ENCODE measurements at places on chromosomes 5 and 9. TPM values are rescaled to one million over a fixed set of nuclear protein-coding genes. Genes with fewer than 3 reads are reported as not detected.

Gene SLC46A2
- not detected for total RNA-seq

Gene ABO
- total RNA-seq, result 1.3 TPM

Gene MPDZ
- total RNA-seq, result 57.1 TPM

Gene BTNL8
- total RNA-seq, result 0.34 TPM

Gene ZFP2
- total RNA-seq, result 3.5 TPM

Gene CERCAM
- total RNA-seq, result 34.7 TPM

Gene MARCHF11
- not detected for total RNA-seq

Gene CDH9
- total RNA-seq, result not detected

Gene FAM200C
- total RNA-seq, result 5.1 TPM

Gene ARHGEF39
- 2.2 TPM for total RNA-seq

Gene ADAMTS6
- 2.9 TPM for total RNA-seq

Gene SSBP2
- total RNA-seq, result 80.4 TPM

Gene CCNH
- total RNA-seq, result 179 TPM

Gene IFNA13
- total RNA-seq, result not detected

Gene UIMC1
- 28.8 TPM for total RNA-seq

Gene HINT2
- 32.6 TPM for total RNA-seq

Gene GABRA1
- not detected for total RNA-seq

Gene WDR31
- 2.3 TPM for total RNA-seq

Gene NRG2
- 7.7 TPM for total RNA-seq

Gene PTPRD
- total RNA-seq, result 14.8 TPM

Gene CTXN3
- not detected for total RNA-seq

Gene ZNF474
- not detected for total RNA-seq

Gene ANKRD33B
- total RNA-seq, result 5.6 TPM

Gene CDH6
- 1.5 TPM for total RNA-seq

Gene EFNA5
- total RNA-seq, result 18.6 TPM

Gene C8G
- total RNA-seq, result not detected

Gene PCDHA4
- total RNA-seq, result 1.3 TPM

Gene RGS7BP
- 2.6 TPM for total RNA-seq

Gene CXCL14
- total RNA-seq, result 302 TPM

Gene KLHL3
- 3.4 TPM for total RNA-seq

Gene FIBCD1
- total RNA-seq, result 4.2 TPM

Gene LRRTM2
- 0.44 TPM for total RNA-seq

Gene ANKRD18A
- total RNA-seq, result not detected

Gene MLANA
- total RNA-seq, result not detected

Gene INSL6
- total RNA-seq, result not detected

Gene HMMR
- 2.0 TPM for total RNA-seq

Gene SAP30L
- total RNA-seq, result 22.2 TPM

Gene ARID3C
- total RNA-seq, result not detected

Gene DAPK1
- 44.5 TPM for total RNA-seq

Gene TMEM252
- total RNA-seq, result not detected

All from subcutaneous adipose tissue (tissue), 4 donors.